Aortic smooth muscle cell (primary cell): ENCODE measurements at places on chromosomes 3 and 15. TPM values are rescaled to one million over a fixed set of nuclear protein-coding genes. Genes with fewer than 3 reads are reported as not detected.

The ST6GAL1 gene
- 12.2 and 23.8 TPM in 2 replicates for total RNA-seq

The HES1 gene
- total RNA-seq: 7.0 and 15.7 TPM in 2 replicates

The RBM5 gene
- 194 and 241 TPM in 2 replicates for total RNA-seq

The IGSF10 gene
- 1.7 and 2.0 TPM in 2 replicates for total RNA-seq

The TPM1 gene
- 822 and 1,004 TPM in 2 replicates for total RNA-seq

The TRIM71 gene
- not detected in 2 replicates for total RNA-seq

The FILIP1L gene
- 14.0 and 32.1 TPM in 2 replicates for total RNA-seq

The DGKG gene
- 0.81 and 0.92 TPM in 2 replicates for total RNA-seq

The POC1A gene
- 7.8 and 15.2 TPM in 2 replicates for total RNA-seq

The GOLGA6L7 gene
- total RNA-seq: not detected in 2 replicates

The LRRK1 gene
- 8.5 and 10.9 TPM in 2 replicates for total RNA-seq

The RFT1 gene
- total RNA-seq: 9.1 and 9.9 TPM in 2 replicates

The MTFMT gene
- 9.3 and 14.3 TPM in 2 replicates for total RNA-seq

The GLDN gene
- total RNA-seq: 3.0 and 6.5 TPM in 2 replicates

The PPP1R14D gene
- not detected in 2 replicates for total RNA-seq

The ELP6 gene
- 31.5 and 39.8 TPM in 2 replicates for total RNA-seq

The KPNA4 gene
- total RNA-seq: 32.4 and 33.7 TPM in 2 replicates

The WDR93 gene
- total RNA-seq: under 0.01 and 0.06 TPM in 2 replicates
